ENCODE measurements at places on chromosomes 1 and 21.
A peak's percentile ranks its signal among the peaks of the same experiment; 100 is the strongest.

- no peak for DNase-seq
Measured at GRCh38 chr21:29829564-29830275, 110.1 kb downstream of the GRIK1 start.

DNA sequence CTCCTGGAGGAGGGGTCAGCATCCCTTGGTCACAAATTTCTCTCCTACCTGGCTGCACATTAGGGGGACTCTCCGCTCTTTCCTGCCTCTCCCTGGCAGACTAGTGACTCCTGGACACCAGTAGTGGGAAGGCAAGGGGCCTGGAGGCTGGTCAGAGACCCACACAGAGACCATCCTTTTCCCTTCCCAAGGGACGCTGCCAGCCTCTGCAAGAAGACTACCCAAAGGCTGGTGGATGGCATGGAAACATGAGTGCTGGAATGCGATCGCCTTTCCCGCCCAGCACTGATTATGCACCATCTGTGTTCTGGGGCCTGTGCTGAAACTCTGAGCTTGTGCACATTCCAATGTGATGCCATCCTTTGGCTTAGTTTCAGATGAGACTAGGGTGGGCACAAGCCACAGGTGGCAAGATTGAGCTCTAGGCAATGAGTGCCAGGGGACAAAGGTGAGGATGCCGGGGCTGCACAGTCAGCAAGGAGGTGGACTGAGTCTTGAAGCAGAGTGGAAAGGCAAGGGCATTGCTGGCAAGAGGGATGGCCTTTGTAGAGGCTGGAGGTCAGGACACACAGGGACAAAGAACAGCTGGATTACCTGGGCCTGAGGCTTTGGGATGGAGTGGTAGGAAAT lies 12.6 kb upstream of the EPS8L3 start:
- no peak for DNase-seq

- DNase-seq: no peak
Measured at GRCh38 chr1:212077028-212077427, 41.5 kb downstream of the DTL start.

DNA sequence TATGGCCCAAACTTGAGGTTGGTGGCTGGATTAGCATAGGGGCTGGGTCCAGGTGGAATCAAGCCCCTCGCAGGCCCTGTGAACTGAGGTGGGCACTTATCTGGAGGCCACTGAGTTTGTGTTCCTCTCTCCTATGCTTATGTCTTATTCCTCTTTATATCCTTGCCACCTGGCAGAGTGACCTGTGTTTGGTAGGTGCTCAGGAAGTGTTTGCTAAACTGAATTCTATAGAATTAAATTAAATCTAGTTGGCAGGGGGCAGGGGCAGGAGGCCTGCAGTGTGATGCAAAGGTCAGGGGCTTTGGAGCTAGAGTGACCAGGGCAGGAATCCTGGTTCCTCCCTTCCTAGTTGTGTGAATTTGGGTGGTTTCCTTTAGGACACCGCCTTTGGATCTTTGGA lies 1.1 kb upstream of the TMEM9 start:
- no peak for DNase-seq

- peak; percentile 59 for DNase-seq
Measured at GRCh38 chr1:225987491-225988316, 11.4 kb downstream of the SDE2 start.

DNA sequence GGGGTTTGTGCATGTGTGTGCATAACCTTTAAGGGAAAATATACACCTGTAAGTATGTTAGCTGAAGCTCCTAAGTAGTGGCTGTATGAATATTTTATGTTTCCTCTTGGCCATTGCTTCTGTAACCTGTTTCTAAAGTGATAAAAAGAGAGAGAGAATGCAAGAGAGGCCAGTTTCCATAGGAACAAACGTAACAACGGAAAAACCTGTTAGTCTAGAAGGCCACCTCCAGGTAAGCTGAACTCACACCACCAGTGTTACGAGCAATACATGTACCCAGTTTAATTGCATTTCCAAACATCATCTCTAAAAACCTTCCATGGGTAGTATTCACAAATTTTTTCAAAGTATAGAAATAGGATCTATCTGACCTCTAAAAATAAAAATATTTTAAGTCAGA lies 63.1 kb downstream of the PLPPR4 start:
- DNase-seq: no peak

DNA sequence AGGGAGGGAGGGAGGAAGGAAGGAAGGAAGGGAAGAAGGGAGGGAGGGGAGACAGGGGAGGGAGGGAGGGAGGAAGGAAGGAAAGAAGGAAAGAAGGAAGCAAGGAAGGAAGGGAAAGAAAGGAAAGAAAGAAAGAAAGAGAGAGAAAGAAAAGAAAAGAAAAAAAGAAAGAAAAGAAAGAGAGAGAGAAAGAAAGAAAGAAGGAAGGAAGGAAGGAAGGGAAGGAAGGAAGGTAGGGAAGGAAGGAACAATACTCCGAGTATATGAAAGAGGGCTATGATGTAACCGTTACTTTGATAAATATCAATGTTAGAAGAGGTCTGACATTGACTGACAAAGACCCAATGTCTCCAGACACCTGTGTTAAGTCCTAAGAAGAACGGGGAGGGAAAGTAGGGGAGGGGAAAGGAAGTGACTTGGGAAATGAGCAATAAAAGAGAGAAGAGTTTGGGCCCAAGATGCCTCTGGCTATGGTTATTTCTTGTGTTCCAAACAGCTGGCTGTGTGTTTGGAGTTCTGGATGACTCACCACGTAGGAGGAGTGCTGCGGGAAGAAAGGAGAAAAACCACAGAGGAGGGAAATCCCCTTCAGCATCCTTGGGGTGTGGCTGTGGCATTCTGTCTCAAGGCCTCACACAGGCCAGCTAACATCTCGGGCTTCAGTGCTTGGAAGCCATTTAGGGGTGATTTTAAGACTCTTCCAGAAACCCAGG lies 37.0 kb upstream of the RXRG start:
- DNase-seq: no peak

GRCh38 chr21:19510653-19511052 lies 1107.1 kb upstream of the TMPRSS15 start:
- DNase-seq: no peak

DNA sequence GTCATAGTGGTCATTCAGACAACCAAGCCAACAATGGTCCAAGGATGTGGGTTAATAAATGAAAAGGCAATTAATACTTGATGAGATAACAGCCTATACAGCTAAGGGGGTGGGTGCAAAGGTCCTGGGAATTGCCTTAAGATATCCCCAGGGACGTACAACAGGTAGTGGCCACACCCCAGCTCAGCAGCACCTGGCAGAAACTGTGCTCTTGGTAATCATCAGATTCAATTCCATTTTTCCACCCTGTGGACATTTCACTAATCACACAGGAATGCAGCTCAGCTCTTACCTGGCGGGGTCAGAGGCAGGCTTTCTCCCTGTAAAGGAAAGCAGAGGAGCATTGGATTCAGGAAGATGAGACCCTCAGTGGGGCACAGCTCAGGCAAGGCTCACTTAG lies 32.9 kb downstream of the FCRL5 start:
- no peak for DNase-seq

GRCh38 chr1:41377397-41377796 lies 16.2 kb downstream of the FOXO6 start:
- DNase-seq: no peak

- no peak for DNase-seq
Measured at GRCh38 chr21:29092102-29092959, 18.9 kb upstream of the CCT8 start.

DNA sequence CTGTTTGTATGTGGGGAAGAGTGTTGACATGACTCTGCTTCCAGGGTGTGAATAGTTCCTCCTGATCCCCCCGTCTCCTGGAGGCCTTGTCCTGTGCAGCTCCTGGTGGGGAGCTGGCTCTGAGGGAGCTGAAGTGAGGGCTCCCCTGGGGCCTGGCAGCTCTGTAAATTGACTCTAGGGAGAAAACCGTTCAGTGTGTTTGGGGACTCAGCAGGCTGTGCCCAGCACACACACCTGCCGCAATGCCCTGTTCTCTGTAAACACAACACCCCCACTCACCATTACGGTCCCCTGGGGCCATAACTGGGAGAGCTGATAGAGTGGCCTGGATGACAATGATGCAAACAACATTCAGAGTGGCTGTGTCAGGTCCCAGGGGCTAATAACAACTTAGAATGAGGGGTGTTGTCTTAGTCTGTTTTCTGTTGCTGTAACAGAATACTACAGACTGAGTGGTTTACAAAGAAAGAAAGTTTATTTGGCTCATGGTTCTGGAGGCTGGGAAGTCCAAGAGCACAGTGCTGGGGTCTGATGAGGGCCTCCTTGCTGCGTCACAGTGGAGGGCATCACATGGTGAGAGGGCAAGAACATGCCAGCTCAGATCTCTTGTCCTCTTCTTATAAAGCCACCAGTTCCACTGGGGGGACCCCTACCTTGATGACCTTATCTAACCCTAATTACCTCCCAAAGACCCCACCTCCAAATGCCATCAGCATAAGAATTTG lies 15.3 kb downstream of the ADORA1 start:
- DNase-seq: no peak

DNA sequence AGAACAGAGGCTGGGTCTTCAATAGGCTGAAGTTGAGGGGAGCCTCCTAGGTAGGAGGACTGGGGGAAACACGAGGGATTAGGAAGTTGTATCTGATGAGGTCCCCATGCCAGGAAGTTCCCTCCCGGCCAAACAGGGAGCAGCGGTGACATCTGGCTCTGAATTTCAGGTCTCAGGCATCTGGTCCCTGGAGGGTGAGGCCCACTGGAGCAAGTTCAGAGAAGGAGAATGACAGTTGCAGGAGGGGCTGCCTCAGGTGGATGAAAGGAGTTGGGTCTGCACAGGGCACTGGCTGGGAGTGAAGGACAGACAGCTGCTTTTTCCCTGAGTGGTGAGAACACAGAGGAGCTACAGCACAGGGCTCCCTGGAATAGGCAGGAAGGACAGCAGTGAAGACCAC lies 9.1 kb downstream of the TMEM9 start:
- DNase-seq: no peak

DNA sequence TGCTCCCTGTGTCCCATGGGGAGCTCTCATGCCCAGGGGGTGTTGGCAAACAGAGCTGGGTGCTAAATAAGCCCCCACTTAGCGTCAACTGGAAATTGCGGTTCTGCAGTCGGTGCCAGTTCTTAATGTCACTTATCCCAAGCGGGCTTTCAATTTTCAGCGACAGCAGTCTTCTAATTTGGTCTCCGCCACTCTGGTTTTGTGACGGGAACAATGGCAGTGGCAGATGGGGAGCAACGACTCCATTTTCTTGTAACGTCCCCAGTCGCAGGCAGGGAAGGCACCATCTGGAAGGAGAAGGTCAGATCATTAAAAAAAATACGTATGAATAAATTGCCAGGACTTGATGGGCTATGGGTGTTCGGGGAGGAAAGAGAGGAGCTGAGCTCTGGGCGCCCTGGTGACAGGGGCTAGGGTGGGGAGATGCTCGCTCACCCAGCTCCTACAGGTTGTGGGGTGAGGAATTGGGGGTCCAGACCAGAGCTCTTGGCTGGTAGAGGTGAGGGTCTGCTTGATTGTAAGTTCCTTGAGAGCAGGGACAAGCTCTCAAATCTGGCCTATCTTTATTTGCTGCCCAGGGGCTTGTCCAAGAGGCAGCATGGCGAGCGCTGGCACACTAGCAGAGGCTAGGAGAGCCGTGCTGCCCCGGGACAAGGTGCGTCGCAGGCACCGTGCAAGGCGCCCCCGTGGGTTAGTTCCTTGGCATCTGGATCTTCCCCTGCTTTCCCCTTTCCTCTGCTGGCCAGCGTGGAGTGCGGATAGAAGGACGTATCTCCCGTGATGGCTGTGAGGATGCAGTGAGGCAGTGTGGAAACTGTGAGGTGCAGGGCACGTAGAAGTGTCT lies 105.8 kb downstream of the ARHGEF10L start:
- DNase-seq: no peak

GRCh38 chr1:228148935-228149405 lies 760 bp upstream of the GJC2 start:
- no peak for DNase-seq

GRCh38 chr1:40395190-40396175 lies 22.0 kb downstream of the SMAP2 start:
- no peak for DNase-seq

GRCh38 chr1:209534496-209535250 lies 48.8 kb upstream of the CAMK1G start:
- no peak for DNase-seq

DNA sequence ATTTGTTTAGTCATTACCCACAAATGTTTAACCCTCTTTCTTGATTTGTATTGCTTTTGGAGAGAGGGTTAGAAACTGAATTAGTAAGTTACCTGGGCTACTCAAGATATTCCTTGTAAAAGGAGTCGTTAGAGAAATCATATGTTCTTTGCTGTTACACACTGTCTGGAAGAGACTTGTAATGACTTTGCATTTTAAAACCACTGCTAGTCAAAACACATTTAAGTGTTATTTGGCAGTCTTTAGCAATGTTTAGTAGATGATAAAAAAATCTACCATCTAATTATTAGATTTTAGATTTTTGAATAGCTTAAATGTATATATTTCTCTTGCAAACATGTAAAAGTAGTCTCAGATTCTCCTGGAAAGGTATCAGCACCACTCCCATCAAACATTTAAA lies 6.6 kb downstream of the OSBPL9 start:
- DNase-seq: no peak

DNA sequence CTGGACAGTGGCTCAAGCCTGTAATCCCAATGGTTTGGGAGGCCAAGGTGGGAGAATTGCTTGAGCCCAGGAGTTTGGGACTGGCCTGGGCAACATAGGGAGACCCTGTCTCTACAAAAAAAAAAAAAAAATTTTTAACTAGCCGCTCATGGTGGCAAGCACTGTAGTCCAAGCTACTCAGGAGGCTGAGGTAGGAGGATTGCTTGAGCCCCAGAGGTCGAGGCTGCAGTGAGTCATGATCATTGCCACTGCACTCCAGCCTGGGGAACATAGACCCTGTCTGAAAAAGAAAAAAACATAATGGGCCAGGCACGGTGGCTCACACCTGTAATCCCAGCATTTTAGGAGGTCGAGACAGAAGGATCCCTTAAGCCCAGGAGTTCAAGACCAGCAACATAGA lies 5.3 kb downstream of the SPATC1L start:
- DNase-seq: no peak

DNA sequence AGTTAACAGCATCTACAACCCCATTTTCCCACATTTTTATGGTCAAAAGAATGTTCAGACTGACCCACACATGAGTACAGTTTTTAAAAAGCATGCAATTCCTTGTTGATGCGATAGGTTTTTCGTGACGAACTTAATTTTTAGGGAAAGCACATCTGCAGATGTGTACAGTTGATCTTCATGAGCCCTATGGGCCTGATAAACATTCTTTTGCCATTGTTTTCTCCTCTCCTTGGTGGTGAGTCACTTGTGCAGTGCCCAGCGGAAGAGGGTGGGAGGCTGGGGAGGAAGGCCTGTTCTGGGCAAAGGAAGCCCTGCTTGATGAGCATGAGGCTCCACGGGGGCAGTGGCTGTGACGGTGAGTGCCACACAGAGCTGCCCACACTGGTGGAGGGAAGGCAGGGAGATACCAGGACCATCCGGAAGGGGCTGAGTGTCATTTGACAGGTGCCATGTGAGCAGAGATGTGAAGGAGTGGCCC lies 5.3 kb downstream of the ARF1 start:
- peak; percentile 65 for DNase-seq

- DNase-seq: no peak
Measured at GRCh38 chr1:94105957-94106529, 14.9 kb downstream of the ABCA4 start.

DNA sequence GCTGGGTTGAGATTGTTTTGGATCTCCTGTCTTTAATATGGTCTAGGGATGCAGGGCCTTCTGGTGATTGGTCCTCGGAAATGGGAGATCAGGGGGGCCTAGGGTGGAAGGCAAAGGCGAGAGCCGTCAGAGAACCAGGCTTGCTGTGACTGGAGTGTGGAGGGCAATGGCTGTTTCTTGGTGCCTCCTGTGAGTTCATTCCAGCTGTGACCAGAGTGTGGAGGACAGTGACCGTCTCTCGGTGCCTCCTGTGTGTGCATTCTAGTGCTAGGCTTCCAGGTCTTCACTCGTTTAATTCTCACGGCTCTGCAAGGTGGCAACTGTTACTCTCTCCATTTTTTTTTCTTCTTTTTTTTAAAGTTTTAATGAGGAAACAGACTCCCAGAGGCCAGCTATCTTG lies 14.1 kb downstream of the LDLRAP1 start:
- no peak for DNase-seq
